Esophagus muscularis mucosa (tissue), 4 donors: ENCODE measurements at places on chromosomes 7 and 10.

GRCh38 chr7:82740246-82740848, 296.8 kb upstream of the CACNA2D1 start:
- no peak for DNase-seq

- DNase-seq = no peak
These were observed 1.3 kb downstream of the ZNRF2 start for GRCh38 chr7:30285536-30286284.

- no peak for DNase-seq
These were observed 4.7 kb upstream of the DEPP1 start for GRCh38 chr10:44983066-44983894.

DNA sequence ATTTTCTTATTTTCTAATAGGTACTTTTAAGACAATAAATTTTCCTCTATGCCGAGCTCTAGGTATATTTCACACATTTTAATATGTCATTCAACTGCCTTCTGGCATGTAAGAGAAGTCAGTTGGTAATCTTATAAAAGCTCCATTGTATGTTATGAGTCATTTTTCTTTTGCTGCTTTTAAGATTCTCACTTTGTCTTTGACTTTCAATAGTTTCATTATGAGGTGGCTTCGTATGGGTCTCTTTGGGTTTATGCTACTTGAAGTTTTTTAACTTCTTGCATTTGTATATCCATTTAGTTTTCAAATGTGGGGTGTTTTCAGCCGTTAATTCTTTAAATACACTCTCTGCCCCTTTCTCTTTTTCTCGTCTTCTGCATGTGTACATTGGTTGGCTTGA, 80.5 kb downstream of the ABCA13 start:
- no peak for DNase-seq

- DNase-seq = no peak
These were observed 86.5 kb downstream of the DKK1 start for GRCh38 chr10:52400562-52400961.

- DNase-seq = no peak
These were observed 1.2 kb downstream of the BMI1 start for GRCh38 chr10:22321924-22322640.

DNA sequence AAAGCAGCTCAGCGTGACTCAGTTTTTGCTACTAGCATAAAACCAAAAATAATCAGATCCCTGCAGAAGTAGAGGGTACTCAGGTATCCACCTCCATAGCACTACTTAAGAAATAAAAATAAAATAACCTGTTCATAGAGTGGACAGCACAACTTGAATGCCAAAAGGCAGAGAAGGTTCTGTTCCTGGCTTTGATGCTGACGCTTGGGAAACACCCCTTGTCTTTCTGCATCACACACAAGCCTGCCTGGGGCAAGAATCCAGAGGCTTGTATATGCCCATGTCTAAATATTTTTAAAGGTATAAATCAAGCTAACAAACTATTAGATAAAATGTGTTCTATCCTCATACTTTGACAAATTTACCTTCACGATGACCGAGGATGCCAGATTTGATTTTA, 207.3 kb downstream of the KIAA1217 start:
- DNase-seq = no peak

GRCh38 chr7:45460379-45460778, 113.8 kb upstream of the ADCY1 start:
- no peak for DNase-seq

GRCh38 chr10:132412316-132413192, 15.6 kb downstream of the PWWP2B start:
- no peak for DNase-seq

DNA sequence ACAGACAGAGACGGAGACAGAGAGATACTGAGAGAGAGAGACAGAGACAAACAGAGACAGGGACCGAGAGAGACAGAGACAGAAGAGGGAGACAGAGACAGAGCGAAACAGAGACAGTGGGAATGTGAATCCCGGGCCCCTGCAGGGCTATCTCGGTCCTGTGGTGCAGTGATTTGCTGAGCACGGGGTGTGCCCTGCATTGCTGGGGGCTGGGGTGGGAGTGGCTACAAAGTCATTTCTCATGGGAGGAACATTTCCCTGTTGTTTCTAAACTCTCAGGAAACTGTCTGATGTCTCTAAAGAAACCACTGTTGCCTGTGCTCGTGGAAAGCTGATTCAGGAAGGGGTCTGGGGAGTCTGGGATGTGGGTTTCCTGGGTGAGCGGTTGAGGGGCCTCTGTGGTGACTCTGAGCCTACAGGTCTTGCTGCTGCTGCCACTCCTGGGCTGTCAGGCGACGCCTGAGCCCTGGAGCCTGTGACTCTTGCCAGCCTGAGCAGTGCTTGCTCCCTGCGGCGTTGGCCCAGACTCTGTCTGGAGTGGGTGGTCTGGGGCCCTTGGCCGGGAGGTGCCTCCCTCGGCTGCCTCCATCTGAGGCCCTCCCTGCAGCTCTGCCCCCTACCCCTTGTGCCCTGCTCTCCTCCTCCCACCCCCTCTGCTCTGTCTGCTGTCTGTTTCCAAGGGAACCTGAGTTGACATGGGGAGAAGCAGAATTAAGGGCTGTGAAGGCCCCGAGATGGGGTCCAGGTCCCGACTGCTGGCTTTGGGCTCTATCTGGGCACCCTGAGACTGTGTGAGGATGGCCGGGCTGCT, 292.0 kb downstream of the WDR37 start:
- no peak for DNase-seq

DNA sequence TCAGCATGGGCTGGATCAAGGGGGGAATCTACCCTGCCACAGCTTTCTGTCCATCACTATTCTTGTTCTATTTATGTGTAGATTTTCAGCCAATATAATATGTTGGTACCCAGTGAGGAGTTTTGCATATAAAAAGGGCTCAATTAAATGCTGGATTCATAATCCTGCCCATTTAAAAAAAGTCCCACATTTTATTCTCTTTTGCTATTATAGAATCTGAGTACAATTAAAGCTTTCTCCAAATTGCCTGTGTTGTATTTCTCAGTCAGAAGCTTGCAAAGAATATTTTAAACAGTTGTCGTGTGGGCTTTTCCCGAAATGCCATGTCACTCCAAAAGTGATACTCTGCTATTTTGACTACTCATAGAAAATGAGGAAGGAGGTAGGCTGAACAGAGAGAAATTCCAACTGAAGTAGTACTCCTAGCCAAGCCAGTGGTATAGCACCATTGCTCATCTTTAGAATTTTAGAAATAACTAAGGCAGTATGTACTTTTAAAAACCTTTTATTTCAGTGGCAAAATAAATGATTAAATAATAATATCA, 108.3 kb upstream of the HDAC9 start:
- no peak for DNase-seq
